ENCODE measurements at places on chromosomes 3 and 15.

- H3K4me3 ChIP-seq, result no peak overlapping the region
- H3K36me3 ChIP-seq, result no peaks in the 10 kb centered on the region
- H3K27ac ChIP-seq, result no peak overlapping the region
- H3K27me3 ChIP-seq, result no peaks in the 10 kb centered on the region
- DNase-seq, result no peak
- H3K4me1 ChIP-seq, result no peaks in the 10 kb centered on the region
Observed at GRCh38 chr15:78209646-78210348, 24.6 kb downstream of the ACSBG1 start.

DNA sequence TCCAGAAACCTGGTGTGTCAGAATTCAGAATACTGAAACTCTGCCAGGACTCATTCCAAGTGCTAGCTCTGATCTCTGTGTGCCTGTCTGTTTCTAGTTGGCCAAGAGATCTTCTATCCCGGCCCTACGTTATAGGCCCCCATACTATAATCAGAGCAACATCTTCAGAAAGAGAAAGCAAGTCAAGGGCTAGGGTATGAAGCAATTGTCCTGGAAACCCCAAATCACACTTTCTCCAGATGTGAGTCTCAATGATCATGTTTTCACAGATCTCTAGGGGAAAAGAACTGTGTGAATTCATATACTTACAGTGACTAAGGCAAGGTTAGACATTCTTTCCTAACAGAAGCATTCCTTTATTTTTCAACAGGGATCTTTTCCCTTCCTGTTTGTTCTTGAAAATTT lies 309.7 kb downstream of the SLC9A9 start:
- H3K27me3 ChIP-seq, result no peaks in the 10 kb centered on the region
- H3K36me3 ChIP-seq, result no peaks in the 10 kb centered on the region
- peaks cover 12% of the 10 kb centered on the region for H3K4me1 ChIP-seq
- DNase-seq, result no peak
- no peak overlapping the region for H3K27ac ChIP-seq

- no peak overlapping the region for H3K4me3 ChIP-seq
- H3K27me3 ChIP-seq, result no peaks in the 10 kb centered on the region
- no peaks in the 10 kb centered on the region for H3K36me3 ChIP-seq
- DNase-seq, result peak; percentile 80
- H3K4me1 ChIP-seq, result no peaks in the 10 kb centered on the region
- H3K27ac ChIP-seq, result no peak overlapping the region
Observed at GRCh38 chr3:135895106-135895733, 70.3 kb upstream of the PPP2R3A start.

GRCh38 chr15:81054236-81054635 lies 53.5 kb downstream of the TLNRD1 start:
- no peaks in the 10 kb centered on the region for H3K4me1 ChIP-seq
- H3K27ac ChIP-seq, result no peak overlapping the region
- no peaks in the 10 kb centered on the region for H3K36me3 ChIP-seq
- no peak overlapping the region for H3K4me3 ChIP-seq

DNA sequence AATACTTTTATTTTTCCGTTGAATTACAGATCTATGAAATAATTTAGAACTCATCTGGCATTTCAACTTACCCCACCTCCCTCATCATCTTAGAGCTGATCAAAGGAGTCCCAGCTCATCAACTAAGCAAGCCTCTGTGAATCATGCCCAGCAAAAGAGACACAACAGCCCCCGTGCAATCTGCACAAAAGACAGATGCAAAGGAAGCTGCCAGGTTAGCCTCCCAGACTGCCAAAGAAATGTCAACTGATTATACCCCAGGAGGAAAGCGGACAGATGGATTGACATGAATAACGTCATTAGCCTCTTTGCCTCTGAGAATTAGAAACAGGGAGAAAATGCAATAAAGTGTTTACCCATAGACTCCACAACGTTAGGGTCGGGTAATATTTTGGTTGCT lies 75.0 kb downstream of the GABRB3 start:
- no peak for DNase-seq
- no peaks in the 10 kb centered on the region for H3K36me3 ChIP-seq
- H3K27me3 ChIP-seq, result no peaks in the 10 kb centered on the region
- H3K27ac ChIP-seq, result no peak overlapping the region
